Effector memory CD4-positive, alpha-beta T cell (primary cell): ENCODE measurements at places on chromosomes 12 and 14.

- DNase-seq, result no peak
Observed at GRCh38 chr14:35989736-35990135, 163.6 kb downstream of the BRMS1L start.

DNA sequence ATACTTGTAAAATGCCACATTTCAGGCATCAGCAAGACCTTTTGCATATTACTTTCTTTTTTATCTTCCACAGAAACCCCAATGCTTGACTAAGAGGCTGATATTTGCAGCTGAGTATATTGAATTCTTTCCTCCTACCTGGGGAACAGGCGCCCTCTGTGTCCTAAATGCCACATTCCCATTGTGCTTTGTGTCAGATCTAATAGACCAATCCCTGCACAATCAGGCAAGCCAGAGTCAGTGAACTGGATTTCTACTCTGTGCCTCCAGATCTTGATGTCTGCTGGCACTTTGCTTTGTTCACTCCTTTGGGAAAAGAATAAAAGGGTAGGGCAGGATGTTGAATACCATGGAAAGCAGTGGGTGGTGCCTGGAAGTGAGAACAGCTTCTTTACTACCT, 22.4 kb upstream of the TAS2R42 start:
- DNase-seq, result no peak

DNA sequence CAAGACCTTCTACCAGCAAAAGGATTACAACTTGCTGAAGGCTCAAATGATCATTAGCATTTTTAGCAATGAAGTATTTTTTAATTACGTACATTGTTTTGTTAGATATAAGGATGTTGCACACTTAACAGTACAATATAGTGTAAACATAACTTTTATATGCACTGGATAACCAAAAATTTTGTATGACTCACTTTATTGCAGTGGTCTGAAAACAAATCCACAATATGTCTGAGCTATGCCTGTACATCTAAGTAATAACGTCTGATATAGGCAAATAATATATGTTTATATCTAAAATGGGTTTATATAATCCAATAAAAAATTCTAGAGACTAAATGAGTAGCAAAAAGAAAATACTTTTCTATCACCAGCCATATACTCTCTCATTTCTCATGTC, 10.6 kb downstream of the ANKS1B start:
- no peak for DNase-seq

DNA sequence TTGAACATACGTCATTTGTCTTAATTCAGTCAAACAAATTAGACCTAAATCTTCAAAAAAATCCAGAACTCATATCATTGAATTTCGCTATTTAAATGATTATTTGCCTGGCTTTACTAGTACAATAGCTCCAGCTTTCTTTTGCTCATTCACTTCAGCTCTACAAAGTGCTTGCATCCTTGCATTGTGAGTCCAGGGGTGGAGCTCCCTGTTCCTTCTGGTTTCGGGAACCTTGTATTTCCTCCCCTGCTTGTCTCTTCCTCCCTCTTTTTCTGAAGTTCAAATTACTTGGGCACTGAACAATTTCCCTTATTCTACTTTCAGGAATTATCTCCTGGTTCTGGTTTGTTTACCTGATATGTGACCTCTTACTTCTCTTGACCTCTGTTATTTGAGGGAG, 58.1 kb upstream of the KITLG start:
- DNase-seq, result no peak

DNA sequence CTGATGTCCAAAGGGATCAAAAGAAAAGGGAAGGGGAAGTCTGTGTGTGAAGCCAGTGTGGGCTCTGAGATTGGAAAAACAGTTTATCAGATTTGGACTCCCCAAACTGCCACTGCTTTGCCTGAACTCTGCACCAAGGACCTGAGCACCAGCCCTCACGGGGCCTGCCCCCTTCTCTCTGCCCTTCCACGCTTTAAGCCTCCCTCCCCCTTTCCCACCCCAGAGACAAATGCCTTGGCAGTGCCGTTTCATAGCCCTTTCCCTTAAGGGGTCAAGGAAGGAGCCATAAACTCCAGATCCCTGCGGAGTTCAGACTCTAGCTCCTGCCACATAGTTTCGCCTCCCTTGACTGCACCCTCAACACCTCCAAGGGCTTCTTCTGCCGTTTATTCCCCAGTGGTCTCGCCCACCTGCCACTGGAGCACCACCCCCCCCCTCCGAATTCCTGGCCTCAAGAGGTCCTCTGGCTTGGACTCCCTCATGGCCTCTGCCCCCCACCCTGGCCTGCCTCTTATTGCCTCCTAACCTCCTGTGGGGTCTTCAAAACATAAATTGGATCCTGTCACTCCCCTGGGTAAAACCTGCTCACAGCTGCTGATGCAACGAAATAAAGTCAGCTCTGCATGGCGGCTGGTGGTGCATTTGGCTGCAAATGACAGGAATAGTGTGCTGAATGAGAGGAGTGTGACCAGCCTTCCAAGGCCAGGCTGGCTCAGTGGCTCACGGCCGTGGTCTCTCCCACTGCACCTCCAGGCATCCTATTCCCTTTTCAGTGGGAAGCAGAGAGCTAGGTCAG, 18.8 kb downstream of the SLC25A29 start:
- DNase-seq, result no peak

- no peak for DNase-seq
Observed at GRCh38 chr14:73757381-73757780, 43.2 kb upstream of the PNMA1 start.

- DNase-seq, result no peak
Observed at GRCh38 chr12:9036227-9036626, 46.9 kb downstream of the KLRG1 start.

- DNase-seq, result no peak
Observed at GRCh38 chr12:6828781-6829535, 751 bp downstream of the P3H3 start.

- no peak for DNase-seq
Observed at GRCh38 chr14:103066399-103066798, 9.1 kb upstream of the CDC42BPB start.

- DNase-seq, result no peak
Observed at GRCh38 chr14:79871136-79871535, 340.2 kb downstream of the DIO2 start.

GRCh38 chr12:54385251-54385914, 850 bp upstream of the ZNF385A start:
- DNase-seq, result no peak

DNA sequence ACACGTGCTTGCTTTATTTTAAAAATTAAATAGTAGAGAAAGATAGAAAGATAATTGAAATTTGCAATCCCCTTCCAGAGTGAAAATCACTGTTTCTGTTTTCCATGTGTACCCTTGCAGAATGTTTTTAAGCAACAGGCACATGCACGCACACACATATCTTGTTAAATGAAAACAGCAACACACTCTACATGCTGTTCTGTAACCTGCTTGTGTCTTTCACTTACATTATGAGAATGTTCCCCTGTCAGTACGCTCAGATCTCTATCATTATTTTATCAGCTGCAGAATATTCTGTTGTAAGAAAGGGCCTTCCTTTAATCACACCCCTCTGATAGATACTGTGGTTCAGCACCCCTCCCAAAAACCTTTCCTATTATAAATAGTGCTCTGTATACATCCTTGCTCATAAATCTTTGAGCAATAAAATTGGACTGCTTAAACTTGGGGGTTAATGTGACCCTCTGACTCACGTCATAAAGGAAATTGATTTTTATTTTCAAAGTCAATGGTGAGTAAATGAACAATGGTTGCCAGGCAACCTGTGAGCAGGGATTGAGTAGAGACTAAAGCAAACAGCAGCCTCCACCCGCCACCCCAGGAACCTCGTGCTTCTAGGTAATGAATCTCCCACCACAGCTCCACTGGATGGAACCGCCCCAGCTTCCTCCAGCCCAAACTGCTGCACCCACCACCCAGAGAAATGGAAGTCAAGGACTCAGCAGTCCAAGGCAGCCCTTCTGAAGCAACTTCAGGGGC, 31.9 kb upstream of the CHGA start:
- DNase-seq, result no peak

- DNase-seq, result no peak
Observed at GRCh38 chr12:57541001-57541400, 6.0 kb downstream of the DCTN2 start.

GRCh38 chr12:17097674-17098073, 491.7 kb upstream of the LMO3 start:
- no peak for DNase-seq

- no peak for DNase-seq
Observed at GRCh38 chr12:93116632-93117031, 187.5 kb upstream of the EEA1 start.

DNA sequence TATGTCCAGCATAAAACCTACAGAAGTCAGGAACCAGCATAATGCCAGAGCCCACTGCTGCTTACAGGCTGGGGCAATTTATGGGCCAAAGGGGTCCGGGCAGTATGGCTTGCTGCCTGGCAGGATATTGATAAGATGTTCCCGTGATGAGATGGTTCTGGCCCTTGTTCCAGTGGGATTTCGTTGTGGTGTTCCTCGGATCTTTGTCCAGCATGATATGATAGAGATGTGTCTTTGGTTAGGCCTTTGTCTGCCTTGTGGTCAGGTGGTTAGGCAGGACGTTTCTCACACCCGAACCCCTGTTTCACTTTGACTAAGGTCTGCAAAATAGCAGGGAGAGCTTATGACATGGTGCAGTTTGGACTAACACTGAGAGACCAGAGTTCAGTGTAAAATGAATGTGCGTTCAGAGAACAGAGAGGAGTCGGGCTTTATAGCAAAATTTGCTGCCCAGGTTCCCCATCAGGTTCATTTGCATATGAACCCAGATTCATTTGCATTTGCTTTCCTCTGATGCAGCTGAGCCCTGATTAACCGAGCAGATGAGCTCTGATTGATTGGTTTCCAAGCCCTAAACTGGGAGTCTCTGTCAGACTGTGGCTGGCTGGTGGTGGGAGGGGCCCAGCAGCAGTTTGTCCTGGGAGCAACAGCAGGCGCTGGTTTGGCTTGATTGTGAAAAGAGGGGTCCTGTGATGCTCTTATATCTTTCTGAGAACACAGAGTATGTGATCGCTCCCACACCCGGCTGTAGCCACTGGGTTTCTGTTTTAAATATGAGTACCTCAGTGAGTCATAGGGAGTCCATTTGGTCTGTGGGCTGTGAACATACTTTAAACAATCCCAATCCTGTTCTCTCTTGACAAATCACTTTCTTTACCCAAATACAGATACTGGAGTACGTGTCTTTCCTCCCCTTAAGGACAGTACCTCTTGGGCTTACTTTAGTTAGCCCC, 156.3 kb upstream of the PZP start:
- DNase-seq, result no peak

DNA sequence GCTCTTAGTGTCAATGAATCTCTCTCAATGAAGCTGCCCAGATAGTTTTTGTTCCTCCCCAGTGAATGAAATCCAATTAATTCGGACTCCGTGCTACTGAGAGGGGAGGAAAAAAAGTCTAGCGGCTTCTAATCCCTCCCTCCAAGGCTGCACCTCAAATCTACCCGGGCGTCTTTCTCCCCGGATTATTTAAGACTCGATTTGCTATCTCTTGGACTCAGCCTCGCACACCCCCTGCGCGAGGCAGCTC, 134 bp downstream of the DUSP6 start:
- no peak for DNase-seq

GRCh38 chr14:102909911-102910310, 12.6 kb upstream of the AMN start:
- no peak for DNase-seq

GRCh38 chr12:127401005-127401404, 866.0 kb upstream of the TMEM132C start:
- DNase-seq, result no peak

- DNase-seq, result no peak
Observed at GRCh38 chr14:85146779-85147178, 383.2 kb upstream of the FLRT2 start.

GRCh38 chr12:45517381-45517780, 212.1 kb upstream of the ARID2 start:
- DNase-seq, result no peak

DNA sequence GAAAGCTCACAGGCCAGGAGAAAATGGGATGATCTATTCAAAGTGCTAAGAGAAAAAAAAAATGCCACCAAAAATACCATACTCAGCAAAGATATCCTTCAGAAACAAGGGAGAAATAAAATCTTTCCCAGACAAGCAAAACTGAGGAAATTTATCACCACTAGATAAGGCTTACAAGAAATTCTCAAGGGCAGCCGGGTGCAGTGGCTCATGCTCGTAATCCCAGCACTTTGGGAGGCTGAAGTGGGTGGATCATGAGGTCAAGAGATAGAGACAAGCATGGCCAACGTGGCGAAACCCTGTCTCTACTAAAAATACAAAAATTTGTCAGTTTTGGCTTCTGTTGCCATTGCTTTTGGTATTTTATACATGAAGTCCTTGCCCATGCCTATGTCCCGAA, 48.2 kb downstream of the CRY1 start:
- DNase-seq, result no peak

DNA sequence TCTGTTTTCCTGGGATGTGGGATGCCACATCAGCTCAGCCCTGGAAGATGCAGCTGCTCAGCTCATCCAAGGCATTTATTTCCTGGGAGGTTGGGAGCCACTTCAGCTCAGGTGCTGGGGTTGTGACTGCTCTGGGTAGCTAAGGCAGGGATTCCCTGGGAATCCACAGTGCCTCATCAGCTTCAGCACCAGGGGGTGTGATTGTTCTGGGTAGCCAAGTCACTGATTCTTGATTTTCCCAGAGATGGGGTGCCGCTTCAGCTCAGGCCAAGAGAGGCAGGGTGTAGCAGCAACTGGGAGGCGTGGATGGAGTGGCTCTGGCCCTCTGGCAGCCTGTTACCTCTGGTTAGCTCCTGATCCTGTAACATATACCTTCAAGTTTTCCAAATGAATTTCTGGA, 81.3 kb upstream of the PRMT8 start:
- no peak for DNase-seq

DNA sequence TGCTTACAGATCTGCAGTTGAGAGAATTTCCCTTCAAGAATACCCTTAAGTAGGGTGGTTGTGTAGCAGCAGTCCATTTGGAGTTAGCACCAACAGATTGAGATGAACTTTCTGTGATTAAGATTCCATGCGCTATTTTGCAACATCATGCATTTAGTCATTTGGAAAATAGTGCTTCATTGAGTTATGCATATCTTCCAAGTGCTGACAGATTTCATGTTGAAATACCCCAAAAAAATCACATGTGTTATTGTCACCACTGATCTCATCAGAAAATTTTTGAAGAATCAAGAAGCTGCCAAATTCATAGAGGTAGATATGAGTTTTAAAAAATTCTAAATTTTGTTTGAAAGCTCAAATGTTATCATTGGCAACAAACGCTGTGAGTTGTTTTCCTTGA, 35.5 kb upstream of the OSBPL8 start:
- no peak for DNase-seq

GRCh38 chr14:54048311-54048710, 91.7 kb upstream of the BMP4 start:
- no peak for DNase-seq

DNA sequence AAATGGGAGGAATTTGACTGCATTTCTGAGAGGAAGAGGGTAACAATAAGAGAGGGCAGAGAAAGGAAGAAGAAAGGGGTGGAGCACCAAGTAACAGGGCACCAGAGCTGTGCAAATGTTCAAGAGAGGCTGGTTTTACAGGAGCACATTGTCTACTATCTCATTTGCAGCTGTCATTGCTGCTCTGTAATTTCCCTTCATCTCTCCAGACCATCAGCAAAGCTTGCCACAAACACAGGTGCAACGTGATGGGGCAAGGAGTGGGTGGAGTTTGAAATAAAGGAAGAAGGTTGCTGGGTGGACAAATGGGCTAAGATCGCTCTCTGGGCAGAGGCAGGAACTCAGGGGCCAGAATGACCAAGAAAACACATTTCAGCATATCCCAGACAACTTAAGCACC, 47.9 kb upstream of the PLEKHG6 start:
- DNase-seq, result no peak
